ENCODE measurements at places on chromosomes 5 and 9.

DNA sequence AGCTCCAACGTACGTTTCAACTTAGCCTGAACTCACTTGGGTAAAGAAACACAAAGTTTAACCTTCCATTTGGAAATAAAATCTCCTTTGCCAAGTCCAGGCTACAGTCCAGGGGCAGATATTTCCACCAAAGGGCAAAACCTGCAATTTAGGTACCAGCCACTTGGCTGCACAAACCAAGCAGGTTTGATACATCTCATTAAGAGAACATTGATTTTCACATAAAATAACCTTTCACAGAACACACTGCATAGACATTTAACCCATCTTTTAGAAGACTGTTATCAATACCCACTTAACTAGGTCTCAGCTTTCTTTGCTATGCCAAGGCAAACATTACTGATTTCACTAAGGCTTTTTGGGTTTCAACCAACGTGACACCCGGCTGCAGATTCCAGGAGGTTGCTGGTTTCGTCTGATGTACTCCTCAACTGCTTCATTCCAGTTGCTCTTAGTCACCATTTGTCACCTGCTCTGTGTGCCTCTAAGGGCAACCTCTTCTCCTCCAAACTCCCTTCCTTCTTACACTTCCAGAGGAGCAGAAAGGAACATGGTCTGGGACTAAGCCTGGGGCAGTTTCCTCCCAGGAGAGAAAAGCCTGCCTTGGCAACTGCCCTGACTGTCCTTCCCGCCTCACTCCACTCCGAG, 67.1 kb downstream of the EPB41L4B start:
- no peak overlapping the region for H3K27ac ChIP-seq
- no peaks in the 10 kb centered on the region for H3K4me1 ChIP-seq
- ATAC-seq = peak; percentile 28
- no peaks in the 10 kb centered on the region for H3K36me3 ChIP-seq

DNA sequence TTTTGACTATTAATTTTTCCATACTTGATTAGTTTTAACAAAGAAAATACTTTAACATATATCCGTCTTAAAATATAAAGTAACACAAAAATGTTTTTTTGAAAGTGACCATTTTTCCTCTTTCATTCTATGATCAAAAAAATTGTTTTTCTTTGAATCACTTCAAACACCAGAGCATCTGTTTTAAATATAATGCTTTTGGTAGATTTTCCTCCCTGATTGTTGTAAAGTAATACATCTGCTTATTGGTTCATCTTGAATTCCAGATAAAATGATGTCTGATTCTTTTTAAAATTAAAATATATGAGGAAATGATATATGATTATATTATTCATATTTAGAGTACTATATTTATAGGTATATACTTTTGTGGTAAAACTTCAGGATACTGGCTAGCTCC, 76.2 kb upstream of the LPAR1 start:
- H3K27ac ChIP-seq = no peak overlapping the region
- H3K36me3 ChIP-seq = no peaks in the 10 kb centered on the region
- ATAC-seq = no peak
- H3K4me1 ChIP-seq = no peaks in the 10 kb centered on the region

DNA sequence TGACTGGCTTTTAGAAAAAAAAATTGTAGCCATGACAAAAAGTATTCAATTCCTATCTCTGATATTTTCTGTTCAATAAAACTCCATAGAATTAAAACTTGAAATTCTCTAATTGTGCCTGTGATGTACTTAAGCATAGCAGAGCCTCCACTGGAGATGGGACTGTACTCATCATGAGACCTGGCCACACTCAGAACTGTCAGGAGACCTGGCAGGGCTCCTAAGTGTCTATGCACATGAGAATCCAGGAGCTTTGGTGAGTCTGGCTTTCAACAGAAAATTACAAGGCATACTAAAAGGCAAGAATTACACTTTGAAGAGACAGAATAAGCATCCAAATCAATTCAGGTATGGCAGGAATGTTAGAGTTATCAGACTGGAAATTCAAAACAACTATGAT, 26.7 kb upstream of the ERCC6L2 start:
- peaks cover 16% of the 10 kb centered on the region for H3K4me1 ChIP-seq
- ATAC-seq = no peak
- no peak overlapping the region for H3K27ac ChIP-seq

DNA sequence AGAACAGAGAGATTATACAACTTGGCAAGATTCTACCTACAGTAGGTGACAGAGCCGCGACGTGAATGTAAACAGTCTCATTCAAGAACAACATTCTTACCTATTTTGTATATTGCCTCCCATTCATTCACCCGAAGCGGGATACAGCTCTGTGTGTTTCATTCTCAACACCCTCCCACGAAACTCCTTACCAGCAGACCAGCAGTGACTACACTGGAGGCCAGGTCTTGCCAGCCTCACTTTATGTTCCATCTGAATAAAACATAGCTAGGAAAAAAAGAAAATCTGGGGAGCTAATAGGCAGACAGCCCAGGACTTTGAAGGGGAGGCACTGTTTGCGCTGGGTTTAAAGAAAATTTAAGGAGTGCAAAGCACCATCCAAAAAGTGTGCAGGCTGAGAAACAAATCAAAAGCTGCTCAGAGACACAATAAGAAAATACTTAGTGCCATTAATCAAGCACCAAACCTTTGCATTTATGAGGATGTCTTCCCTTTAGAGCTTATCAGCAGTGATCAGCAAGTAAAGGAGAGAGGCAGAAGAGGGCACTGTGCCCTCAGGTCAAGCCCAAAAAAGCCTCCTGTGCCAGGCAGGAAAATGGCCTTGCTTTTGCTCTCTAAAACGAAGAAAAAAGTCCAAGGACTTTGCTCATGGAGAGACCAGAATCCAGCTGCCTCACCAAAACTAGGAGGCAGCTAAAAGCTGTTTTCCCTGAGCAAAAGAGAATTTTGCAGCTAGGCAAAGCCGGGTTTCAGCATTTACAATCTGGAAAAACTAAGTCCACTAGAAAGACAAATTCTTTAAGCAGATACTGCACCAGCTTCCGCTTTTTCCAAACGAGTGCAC, 295.1 kb downstream of the BNC2 start:
- H3K27ac ChIP-seq = no peak overlapping the region
- no peak for ATAC-seq

DNA sequence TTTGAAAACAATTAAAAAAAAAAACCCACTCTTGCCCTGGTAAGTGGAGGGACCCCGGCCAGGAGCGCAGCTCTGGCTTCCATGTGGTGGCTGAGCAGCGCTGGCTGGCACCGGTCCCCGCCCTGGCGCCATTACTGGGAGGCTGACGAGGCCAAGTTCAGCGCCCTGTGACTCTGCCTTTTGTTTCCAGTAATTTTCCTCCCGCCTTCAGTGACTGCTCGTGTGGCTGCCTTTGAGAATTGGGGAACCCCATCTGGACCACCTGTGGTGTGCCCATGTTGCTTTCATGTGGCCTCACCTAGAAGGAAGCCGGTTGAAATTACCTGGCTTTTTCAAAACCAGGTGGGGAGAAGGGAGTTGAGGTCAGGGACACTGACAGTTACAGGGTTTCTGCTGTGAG, 136.1 kb downstream of the GAPVD1 start:
- ATAC-seq = no peak
- no peaks in the 10 kb centered on the region for H3K36me3 ChIP-seq
- no peaks in the 10 kb centered on the region for H3K27me3 ChIP-seq
- H3K4me1 ChIP-seq = no peaks in the 10 kb centered on the region
- no peak overlapping the region for H3K4me3 ChIP-seq

DNA sequence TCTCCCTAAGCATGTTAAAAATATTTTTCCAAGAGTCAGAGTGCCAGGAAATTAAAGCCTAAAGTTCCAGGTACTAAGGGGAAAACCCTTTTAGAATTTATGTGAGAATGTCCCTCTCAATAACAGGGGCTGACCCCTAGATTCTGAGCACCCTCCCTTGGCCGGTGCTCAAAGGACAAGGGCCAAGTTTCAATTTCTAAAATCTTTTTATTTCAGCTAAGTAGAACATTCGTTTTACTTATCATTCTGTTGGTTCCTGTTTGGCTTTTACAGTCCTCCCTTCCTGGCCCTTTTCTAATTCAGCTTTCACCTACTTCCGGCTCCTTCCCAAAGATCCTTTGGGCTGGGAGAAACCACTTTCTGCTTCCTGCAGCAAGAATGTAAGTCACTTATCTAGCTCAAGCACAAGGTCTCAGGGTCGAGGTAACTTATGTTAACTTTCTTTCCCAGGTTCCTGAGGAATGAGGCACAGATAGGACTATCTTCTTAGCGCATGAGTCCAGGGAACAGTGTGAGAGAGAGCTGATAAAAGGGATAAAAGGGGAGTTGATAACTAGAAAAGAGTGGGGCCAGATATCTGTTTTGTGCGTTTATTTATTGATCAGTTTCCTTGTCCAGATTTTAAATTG, 34.6 kb upstream of the F2RL2 start:
- H3K27ac ChIP-seq = peak overlapping the region; percentile 11
- H3K36me3 ChIP-seq = peaks cover 98% of the 10 kb centered on the region
- peaks cover 3% of the 10 kb centered on the region for H3K4me1 ChIP-seq

DNA sequence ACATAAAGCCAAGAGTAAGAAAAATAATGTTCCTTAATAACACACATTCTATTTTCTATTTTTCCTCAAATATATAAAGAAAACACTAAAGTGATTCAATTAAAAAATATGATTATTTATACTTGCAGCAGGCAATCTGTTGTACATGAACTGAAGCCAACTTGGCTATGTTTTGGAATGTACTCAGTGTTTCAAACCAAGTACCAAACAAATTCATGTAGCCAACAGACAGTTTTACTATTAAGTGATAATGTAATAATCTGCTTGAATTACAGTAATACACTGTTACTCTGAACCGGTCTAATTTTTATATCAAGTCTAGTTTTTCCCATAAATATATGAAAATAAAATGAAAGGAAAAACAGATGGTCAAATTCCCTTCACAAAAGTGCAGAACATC, 58.0 kb downstream of the CEP120 start:
- H3K27me3 ChIP-seq = no peaks in the 10 kb centered on the region
- no peak for ATAC-seq
- no peak overlapping the region for H3K4me3 ChIP-seq
- H3K36me3 ChIP-seq = peaks cover 61% of the 10 kb centered on the region

DNA sequence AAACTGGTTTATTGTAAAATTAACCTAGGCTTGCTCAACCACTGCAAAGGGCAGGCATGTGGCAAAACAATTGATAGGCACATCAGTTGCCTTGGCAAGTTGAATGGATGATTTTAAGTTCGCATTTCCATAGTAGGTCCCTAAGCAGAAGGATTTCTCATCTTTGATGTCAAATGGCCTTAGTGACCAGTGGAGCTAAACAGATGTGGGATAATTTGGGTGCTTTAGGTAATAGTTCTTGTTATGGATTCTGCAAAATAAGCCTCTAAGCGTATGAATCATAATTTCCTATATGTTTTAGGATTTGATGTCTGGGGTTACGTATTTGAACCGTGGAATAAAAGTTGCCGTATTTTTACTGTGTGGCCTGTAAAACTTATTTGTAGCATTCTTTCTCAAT, 182.4 kb downstream of the CD180 start:
- H3K4me3 ChIP-seq = peak overlapping the region; percentile 77
- no peak for ATAC-seq
- peak overlapping the region; percentile 78 for H3K27ac ChIP-seq
- H3K27me3 ChIP-seq = no peaks in the 10 kb centered on the region
- peaks cover 89% of the 10 kb centered on the region for H3K36me3 ChIP-seq

DNA sequence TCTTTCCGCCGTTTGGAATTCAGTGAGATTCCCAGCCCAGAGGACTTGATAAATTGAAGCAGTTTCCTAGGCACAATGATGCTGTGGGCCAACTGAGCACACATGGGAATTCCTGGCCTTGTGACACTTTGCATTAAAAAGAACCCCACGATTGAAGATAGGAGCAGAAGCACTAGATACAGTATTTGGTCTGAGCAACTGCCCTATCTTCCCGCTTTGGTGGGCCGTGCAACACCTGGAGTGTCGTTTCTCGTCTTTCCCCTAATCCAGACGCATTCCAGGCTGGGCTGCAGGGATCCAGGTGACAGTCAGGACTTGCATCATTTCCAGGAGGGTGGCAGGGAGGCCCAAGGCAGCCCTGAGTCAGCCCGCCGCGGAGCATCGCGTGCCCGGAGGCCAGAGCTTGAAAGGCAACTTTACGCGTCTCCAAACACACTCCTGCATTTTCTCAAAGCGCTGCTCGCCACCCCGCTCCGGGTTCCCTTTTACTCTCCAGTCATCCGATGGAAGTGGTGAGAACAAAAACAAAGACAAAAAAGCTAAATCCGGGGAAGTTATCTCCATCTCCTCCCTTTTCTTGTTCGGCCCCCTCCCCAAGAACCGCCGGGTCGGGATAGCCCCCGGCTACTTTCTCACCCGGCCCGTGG, 753 bp upstream of the STC2 start:
- H3K27me3 ChIP-seq = peaks cover 65% of the 10 kb centered on the region
- ATAC-seq = peak; percentile 33

DNA sequence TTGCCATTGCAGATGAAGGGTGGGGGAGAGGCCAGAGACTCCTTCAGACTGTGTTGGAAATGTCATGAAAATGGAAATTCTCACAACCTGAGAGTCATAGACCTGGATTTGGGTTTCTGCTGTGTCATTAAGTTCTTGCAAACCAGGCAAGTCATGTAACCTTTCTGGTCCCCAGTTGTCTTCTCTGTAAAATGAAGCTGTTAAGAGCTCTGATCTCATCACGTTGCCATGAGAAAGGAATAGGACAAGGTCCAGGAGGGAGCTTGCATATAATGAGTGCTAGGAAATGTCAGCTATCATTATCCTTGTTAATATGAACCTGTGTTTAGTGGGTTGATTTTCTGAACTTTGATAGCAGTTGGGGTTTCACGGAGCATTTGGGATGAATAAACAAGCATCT, 59.1 kb downstream of the FGF1 start:
- H3K27me3 ChIP-seq = peaks cover 8% of the 10 kb centered on the region
- H3K36me3 ChIP-seq = no peaks in the 10 kb centered on the region
- no peak for ATAC-seq
- no peak overlapping the region for H3K27ac ChIP-seq
- H3K4me3 ChIP-seq = no peak overlapping the region

DNA sequence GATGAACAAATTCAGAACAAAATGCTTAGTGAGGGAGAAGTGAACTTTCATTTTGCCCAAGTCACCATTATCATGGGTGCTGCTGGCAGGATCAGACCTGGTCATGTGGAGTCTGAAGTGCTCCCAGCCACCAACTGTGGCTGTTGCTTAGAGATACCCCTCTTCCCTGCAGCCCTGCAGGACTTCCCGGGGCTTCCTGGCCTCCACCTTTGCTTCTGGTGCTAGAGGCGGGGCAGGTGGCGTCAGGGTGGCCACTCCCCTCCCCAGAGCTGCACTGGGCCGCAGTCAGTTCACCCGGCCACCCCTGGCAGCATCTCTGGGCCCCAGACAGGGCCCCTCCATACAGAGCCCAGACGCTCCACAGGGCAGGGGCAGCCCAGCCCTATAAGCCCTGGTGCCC, 30.0 kb upstream of the SLC12A7 start:
- peaks cover 8% of the 10 kb centered on the region for H3K27me3 ChIP-seq
- no peak overlapping the region for H3K27ac ChIP-seq
- no peaks in the 10 kb centered on the region for H3K36me3 ChIP-seq
- no peak for ATAC-seq
- H3K4me1 ChIP-seq = no peaks in the 10 kb centered on the region

- H3K27ac ChIP-seq = no peak overlapping the region
- H3K36me3 ChIP-seq = peaks cover 100% of the 10 kb centered on the region
- ATAC-seq = no peak
- H3K4me3 ChIP-seq = no peak overlapping the region
Measured at GRCh38 chr9:83675466-83675865, 32.3 kb downstream of the UBQLN1 start.

Data from activated T-helper 17 cell treated with anti-CD3 and anti-CD28 coated beads, Interleukin-2, amount 50 U/mL, for 72 hours (primary cell).